HS-27A (cell line): ENCODE measurements at places on chromosomes 16 and 17.

- no peak for DNase-seq
Measured at GRCh38 chr17:1843947-1844346, 14.1 kb downstream of the RPA1 start.

- peak; percentile 45 for DNase-seq
Measured at GRCh38 chr16:50183316-50183715, 30.2 kb downstream of the TENT4B start.

- no peak for DNase-seq
Measured at GRCh38 chr17:68344701-68345136, 53.4 kb downstream of the ARSG start.

DNA sequence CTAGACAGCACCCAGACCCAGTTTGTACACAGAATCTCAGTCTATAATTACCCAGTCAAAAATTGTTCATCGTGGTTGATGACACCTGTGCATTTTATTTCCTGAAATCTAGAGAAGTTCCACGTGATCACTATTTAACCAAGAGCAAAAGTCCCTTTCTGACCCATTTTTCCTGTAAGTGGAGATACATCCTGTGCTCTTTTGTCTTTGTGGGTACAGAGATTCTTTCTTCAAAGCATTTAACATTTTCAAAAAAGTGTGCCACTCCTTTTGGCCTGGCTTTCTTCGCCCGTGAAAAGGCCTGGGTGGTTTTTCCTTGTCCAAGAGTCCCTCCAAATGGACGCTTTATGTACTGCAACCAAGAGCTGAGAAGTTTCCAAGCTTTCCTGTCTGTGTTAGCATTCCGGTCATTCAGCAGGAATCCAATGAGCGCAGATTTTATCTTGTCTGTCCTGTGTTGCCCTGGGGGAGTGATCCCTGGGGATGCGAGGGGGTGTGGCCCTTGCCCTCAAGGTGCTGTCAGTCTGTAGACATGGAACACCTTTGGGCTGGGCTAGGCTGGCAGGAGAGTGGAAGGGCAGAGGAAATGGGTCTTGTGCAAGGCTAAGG, 161.1 kb upstream of the CACNG5 start:
- DNase-seq, result no peak

DNA sequence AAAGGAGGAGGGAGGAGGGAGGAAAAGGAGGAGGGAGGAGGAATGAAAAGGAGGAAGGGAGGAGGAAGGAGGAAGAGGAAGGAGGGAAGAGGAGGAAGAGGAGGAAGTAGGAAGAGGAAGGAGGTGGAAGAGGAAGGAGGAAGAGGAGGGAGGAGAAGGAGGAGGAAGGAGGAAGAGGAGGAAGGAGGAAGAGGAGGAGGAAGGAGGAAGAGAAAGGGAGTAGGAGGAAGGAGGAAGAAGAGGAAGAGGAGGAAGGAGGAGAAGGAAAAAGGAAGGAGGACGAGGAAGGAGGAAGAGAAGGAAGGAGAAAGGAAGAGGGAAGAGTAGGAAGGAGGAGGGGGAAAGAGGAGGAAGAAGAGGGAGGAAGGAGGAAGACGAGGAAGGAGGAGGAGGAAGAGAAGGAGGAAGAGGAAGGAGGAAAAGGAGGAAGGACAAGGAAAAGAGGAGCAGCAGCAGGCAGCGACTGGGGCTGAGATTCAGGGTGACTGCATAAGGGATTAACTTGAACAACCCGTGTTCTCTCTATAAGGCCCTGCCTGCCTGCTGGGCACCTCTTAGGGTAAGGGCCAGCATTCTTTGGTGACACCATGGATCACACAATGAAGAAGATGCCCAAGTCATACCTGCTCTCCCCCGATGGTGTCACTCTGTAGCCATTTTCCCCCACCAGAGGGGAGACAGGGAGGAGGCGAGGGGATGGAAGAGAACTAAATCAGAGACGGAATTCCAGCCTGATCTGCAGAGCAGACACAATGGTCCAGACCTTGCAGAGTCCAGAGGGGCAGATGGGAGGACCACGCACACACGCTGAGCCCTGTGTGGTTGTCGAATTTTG, 1.4 kb upstream of the IL34 start:
- no peak for DNase-seq

GRCh38 chr17:61309362-61310256, 90.0 kb upstream of the TBX2 start:
- DNase-seq, result no peak

DNA sequence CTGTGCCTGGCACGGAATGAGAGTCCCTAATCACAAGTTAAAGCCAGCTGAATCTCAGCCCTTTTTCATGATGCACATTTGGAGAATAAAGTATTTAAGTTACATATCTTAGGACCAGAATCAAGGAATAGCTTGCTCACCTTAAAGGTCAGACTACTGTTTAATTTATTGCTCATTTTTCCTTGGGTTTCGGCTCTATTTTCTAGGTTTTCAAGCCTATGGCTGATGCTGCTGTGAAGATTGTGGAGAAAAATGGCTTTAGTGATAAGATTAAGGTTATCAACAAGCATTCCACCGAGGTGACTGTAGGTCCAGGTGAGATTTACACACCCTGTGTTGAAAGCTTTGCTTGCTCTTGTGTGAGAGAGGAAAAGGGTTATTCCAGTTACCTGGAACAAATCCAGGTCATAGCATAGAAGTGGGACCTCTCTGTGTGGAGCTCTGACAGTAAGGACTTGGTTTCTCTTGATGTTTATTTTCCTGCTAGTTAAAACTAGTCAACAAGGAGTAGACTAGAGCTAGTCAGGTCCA, 18.1 kb downstream of the PRMT7 start:
- no peak for DNase-seq

DNA sequence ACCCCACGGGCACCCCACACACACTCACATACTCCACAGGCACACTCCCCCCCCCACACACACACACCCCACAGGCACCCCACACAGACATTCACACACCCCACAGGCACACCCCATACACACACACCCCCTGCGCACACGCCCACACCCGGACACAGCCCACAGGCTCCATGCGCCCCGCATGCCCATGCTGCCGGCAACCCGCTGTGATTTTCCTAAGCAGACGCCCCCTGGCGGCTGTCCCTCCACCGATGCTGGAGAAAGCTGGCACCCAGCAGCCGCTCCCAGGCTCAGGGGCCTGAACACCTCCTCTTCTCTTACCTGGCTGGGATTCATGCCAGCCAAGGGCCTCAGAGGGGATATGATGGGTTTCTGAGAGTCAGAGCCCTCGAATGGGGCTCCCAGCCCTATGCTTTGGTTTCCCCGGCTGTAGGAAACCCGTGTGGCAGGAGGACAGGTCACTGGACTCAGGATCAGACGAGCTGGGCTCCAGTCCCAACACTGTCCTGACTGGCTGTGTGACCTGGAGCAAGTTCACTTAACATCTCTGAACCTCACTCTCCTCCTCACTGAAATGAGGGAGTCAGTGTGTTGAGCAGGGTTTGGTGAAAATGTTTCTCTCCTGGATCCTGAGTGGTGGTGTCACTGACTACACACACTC, 19.6 kb upstream of the TNFRSF13B start:
- DNase-seq, result peak; percentile 53

DNA sequence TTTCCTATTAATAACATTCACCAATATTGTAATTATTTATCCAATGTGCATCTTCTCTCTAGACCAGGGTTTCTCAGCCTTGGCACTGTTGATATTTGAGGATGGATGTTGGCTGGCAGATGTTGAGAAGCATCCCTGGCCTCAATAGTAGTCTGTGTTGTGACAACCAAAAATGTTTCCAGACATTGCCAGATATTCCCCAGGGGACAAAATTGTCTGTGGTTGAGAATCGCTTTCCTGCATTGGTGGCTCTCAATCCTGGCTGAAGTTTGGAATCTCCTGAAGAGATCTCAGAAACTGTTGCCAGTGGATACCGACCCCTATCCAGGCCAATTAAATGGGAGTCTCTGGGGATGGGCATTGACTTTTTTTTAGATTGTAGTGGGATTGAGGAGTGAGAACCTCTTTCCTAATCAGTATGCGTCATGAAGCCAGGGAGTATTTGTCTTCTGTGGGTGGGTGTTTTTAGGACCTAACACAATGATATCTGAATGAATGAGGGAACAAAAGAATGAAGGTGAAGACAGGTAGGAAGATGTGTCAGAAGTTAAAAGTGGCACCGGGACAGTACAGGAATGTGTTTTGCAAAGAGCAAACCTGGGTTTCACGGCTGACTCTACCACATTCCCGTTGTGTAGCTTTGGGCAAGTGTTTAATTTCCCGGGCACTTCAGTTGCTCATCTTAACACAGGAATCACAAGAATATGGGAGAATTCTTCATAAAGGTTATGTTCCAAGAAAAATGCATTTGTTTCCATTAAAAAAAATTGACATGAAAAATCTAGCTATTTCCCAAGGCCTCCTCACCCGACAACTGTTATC, 24.3 kb downstream of the HSD17B2 start:
- no peak for DNase-seq

- no peak for DNase-seq
Measured at GRCh38 chr16:74192281-74192797, 104.3 kb upstream of the PSMD7 start.

DNA sequence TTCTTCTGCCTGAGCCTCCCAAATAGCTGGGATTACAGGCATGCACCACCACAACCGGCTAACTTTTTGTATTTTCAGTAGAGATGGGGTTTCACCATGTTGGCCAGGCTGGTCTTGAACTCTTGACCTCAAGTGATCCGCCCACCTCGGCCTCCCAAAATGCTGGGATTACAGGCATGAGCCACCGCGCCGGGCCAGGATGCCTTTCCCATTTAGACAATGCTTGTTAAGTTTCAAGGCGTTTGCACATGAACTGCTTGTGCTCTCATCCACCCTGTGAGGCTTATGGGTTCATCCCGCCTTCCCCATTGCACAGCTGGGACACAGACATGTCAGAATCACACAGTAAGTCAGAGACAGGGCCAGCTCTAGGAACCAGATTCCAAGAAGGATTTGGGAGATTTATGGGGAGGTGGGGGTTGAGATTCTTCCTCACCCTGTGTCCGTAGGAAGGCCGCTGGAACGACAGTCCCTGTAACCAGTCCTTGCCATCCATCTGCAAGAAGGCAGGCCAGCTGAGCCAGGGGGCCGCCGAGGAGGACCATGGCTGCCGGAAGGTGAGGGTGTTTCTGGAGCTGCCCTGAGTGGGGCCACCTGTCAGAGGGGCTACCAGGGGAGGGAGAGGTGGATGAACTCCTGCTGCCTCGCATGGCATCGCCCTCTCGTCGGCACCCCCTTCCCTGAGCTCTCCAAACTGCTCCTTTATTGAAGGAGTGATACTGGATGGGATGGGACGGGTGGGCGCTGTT, 46.3 kb downstream of the MRC2 start:
- DNase-seq, result no peak
